ENCODE measurements at places on chromosomes 4 and X.

DNA sequence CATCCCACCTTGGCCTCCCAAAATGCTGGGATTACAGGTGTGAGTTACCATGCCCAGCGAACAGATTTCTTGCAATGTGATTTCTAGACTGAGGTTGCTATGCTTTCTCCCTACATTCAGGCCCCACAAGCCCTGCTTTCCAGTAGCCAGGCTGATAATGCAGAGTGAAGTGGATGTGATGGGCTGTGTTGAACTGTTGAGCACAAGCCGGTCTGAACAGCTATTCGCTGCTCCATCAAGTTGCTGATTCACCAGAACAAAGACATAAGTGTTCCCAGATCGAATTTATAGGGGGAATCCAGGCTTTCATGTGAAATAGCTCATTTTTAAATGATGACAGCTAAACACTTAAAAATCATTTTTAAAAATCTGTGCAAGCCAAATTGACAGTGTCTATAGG is 8.0 kb downstream of the NIPAL1 start:
- DNase-seq, result no peak

DNA sequence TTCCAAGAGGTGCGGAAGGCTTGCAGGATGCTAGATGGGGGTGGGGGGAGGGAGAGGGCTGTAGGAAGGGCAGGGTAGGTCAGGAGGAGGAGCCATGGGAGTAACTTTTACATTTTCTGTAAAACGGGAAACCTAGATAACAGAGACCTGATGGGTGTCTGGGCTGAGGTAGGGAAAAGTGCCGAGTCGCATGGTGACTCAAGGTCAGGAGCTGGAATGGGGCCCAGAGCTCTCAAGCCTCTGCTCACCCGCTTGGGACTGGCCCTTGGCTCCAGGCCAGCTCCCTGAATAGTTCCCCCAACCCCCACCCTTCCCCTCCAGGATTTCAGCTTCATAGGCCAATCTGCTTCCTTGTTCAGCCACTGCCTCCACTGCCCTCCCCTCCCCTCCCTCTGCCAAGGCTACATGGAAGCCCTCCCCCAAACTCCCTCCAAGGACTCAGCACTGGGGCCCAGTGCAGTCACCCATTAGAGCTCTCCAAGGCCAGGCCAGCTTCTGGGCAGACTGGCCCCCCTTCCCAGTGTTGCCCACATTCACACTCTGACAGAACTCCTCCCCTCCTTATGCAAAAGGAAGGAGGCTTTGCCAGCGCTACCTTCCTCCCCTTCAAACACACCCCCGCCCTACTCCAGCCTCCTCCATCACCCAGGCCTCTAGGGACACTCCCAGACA is 43.6 kb downstream of the TSC22D3 start:
- DNase-seq, result peak; percentile 25

- DNase-seq, result peak; percentile 43
These were observed 158.7 kb downstream of the DCHS2 start for GRCh38 chr4:154332681-154333421.

DNA sequence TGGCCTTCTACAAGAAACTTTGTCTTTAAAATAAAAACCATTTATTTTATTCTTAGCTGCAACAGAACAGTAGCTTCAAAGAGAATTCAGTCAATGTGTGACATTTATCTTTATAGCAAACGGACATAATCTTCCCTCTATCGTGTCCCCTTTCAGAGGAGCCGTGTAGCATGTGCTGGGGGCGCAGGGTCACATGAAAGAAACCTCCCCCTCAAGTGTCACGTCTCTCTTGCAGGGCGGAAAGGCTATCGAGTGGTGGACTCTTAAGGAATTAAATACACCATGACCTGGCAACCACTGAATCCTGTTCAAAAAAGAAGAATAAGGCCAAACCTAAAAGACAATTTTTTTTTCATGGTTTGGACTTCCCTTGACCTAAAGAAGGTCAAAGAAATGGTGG is 40.2 kb downstream of the ZNF827 start:
- no peak for DNase-seq

DNA sequence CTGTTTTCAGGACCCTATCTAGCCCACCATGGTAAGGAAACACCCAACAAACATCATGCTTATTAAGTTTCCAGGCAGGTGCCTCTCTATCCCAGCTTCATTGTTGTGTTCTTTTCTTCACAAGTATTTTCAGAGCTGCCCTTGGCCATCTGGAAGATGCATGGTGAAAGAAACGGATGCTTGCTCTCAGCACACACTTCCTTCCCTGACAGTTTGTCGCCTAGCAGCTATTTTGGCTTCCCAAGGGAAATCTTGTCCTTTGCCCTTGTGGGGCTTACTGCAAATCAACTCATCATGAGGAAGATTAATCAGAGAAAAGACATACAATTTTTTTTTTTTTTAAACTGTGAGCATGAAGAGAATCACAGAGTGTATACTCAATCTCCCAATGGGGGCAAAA is 128.8 kb downstream of the ASMT start:
- DNase-seq, result no peak

DNA sequence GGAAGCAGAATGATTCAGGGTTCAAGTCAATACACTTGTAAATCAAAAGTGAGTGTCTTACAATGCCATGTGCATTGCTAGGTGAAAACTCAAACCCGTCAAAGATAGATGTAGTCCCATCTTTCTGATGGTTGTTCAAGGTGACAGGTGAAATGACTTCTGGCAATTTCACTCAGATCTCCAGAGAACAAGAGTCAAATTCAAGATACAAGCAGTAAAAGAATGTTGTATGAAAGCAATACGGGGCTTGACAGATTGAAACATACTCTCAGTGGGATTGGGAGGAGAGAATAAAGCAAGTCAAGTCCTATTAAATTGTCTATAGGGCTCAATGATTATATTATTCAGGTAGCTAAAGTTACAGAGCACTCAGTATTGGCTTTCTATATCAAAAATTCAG is 105.1 kb upstream of the ANXA10 start:
- no peak for DNase-seq

DNA sequence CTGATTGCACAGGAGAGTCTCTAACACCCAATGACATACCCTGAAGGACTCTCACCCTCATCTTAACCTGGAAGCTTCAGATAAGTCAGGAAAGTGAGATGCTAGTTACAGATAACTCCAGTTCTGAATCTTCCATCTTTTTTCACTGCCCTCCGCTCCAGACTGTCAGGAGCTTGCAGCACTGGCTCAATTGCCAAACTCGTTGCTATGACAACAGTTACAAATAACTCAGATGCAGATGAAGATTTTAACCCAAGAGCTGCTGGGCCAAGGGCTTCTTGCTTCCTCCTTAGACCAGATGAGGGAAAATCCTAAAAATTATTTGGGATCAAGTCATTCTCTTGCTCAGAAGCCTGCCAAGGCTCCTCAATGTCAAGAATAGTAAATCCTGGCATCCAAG is 109.1 kb upstream of the HUWE1 start:
- DNase-seq, result no peak

DNA sequence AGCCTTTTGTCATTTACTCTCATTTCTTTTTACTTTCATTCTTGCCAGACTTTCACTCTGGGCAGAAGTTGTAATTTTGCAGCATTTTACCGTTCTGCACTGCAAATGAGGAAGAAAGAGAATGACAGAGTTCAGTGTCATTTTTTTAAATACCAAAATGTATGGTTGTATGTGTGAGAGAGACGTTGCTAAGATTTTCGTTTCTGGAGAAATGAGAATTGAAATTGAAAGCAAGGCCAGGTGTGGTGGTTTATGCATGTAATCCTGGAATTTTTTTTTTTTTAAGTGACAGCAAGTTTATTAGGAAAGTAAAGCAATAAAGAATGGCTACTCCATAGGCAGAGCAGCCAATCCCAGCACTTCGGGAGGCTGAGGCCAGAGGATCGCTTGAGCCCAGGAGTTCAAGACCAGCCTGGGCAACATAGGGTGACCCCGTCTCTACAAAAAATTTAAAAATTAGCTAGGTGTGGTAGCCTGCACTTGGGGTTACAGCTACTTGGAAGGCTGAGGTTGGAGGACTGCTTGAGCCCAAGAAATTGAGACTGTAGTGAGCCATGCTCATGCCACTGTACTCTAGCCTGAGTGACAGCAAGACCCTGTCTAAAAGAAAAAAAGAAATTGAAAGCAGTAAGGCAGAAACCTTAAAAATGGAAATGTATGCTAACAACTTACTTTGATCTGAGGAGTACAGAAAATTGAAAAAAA is 12.9 kb downstream of the DCK start:
- no peak for DNase-seq

DNA sequence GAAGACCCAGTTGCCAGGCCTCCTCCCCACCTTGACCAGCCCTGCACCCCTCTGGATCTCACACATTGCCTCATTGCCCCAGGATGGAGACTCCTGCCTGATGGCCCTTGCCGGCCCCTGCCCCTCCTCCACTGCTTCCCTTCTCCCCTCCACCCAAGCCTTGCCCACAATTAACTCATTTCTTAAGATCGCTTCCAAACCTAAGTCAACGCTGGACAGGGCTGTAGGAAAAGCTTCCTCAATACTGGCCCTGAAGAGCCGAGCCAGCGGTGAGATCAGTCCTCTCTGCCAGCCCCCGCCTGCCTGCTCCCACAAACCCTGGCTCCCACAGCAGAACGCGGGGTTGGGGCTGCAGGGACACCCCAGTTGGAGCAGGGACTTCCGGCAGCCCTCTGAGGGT is 7.5 kb upstream of the HAUS7 start:
- DNase-seq, result no peak

GRCh38 chr4:62618042-62618441 is 1417.9 kb downstream of the ADGRL3 start:
- DNase-seq, result no peak

- no peak for DNase-seq
These were observed 104.4 kb downstream of the CXCL13 start for GRCh38 chr4:77710059-77710458.

GRCh38 chrX:71364221-71364620 is 1.9 kb upstream of the TAF1 start:
- no peak for DNase-seq

DNA sequence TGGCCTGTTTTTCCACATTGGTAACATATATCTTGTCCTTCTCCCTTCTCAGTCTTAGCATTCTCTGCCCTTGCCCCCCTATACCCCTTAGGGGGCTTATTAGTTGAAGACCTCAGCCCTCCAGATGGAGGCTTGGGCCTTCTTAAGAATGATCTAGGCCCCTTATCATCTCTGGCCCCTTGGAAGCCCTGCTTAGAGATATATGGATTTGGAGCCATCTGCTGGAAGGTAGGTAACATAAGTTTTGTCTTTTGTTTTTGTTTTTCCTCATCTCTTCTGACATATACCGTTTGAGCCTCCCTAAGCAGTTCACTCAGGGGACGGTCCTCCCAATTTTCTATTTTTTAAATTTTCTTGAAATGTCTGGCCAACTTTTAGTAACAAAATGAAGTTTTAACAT is 48.3 kb upstream of the NAP1L2 start:
- DNase-seq, result peak; percentile 49

GRCh38 chr4:87848622-87849351 is 16.0 kb downstream of the MEPE start:
- peak; percentile 90 for DNase-seq

GRCh38 chrX:22095286-22095685 is 63.2 kb downstream of the PHEX start:
- no peak for DNase-seq

- DNase-seq, result no peak
These were observed 1494.4 kb downstream of the STIM2 start for GRCh38 chr4:28354880-28355656.

DNA sequence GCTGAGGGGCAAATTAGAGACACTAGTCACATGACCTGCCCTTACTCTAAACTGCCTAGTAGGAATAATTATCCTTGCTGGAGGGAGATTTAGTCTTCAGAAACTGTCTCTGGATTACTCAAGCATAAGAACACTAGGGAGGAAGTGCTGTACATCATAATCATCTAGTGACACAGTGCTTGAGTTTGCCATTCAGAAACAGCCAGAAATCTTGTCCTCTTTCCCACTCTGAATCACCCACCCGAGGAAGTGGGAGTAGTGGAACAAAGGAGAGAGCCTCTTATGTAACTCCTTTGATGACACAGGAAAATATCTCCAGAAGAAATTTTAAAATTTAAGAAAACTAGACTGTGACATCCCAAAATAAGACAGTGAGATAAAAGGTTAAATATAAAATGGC is 69.3 kb upstream of the PCDH19 start:
- DNase-seq, result no peak

- no peak for DNase-seq
These were observed 56.4 kb upstream of the PDLIM3 start for GRCh38 chr4:185591679-185592141.

DNA sequence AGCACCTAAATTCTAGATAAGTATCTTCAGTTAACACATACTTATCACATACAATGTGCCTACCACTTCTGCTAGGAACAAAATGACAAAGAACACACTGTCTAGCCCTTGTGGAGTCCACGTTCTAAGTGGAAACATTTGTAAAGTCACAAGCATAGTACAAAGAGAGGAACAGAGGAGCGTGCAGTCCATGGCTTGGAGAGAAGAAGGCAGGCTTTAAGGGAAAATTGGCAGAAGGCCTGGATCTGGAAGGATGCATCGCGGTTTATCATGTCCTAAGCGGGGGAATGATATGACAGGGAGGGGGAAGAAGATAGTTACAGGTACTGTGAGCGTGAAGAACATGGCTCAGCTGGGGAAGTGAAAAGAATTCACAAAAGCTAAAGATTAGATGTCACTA is 218.0 kb downstream of the PRDM5 start:
- no peak for DNase-seq

GRCh38 chr4:109025471-109026076 is 262.7 kb upstream of the ETNPPL start:
- DNase-seq, result no peak

DNA sequence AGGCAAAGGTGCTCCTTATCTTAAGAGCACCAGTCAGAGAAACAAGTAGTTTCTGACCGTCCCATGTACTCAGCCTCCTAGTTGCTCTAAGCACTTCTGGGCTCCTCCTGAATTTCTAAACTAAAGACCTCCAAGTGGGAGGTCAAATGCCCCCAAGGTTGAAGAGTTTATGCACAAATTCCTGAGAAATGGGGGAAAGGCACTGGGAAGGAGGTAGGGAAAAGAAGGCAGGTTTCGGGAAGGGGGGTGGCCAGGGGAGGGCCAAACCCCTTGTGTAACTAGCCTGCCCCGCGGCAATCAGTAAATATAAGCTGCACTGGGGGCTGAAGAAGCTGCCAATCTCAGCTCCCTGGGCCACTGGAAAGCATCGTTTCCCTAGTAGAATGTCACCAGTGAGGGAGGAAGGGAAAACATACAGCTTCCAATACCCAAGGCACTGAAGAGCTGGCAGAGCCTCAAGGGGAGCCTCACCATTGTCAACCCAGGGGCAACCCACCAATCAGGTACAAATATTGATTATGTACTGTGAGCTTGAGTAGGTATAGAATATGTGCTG is 3.4 kb downstream of the FOXO4 start:
- no peak for DNase-seq

DNA sequence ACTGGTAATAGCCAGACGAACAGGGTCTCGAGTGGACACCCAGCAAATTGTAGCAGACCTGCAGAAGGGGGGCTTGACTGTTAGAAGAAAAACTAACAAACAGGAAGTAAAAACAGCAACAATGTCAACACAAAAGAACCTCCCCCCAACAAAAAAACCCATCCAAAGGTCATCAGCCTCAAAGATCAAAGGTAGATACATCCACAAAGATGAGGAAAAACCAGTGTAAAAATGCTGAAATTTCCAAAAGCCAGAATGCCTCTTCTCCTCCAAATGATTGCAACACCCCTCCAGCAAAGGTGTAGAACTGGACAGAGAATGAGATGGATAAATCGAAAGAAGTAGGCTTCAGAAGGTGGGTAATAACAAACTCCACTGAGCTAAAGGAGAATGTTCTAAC is 313.0 kb upstream of the TEX13C start:
- DNase-seq, result no peak

- no peak for DNase-seq
These were observed 1150.6 kb downstream of the FAT4 start for GRCh38 chr4:126465341-126465740.
